ENCODE measurements at places on chromosomes 7 and 10.

- peak; percentile 4 for DNase-seq
Observed at GRCh38 chr7:99128076-99128950, 15.6 kb downstream of the SMURF1 start.

- peak; percentile 81 for DNase-seq
Observed at GRCh38 chr10:59181668-59182067, 5.2 kb downstream of the PHYHIPL start.

DNA sequence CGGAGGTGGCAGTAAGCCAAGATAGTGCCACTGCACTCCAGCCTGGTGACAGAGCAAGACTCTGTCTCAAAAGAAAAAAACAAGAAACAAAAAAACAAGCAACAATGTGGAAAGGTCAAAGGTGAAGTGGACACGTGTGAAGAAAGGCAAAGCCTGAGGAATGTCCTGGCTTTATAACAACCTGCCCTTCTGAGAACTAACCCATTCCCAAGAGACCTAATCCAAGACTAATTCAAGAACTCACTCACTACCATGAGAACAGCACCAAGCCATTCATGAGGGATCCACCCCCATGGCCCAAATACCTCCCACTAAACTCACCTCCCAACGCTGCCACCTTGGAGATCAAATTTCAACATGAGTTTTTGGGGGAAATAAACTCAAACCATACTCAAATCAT, 47.5 kb upstream of the KIF5B start:
- DNase-seq = no peak

DNA sequence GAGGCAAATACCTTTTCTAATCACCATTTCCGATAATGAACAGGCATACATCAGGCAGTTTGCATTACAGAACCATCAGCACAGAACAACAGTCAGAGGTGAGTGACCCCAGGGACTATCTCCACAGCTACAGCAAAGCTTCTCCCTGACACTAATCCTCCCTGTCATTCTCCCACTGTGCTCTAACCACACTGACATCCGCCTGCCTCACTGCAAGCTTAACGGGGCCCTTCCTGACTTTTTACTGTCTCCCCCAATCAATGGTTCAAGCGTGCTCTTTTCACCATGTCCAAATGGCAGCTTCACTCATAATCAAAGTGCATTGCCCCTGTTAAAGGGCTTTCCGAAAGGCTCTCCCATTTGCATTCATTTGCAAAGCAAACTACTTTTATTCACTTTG, 196.3 kb downstream of the DNAJC1 start:
- DNase-seq = peak; percentile 85

- peak; percentile 88 for DNase-seq
Observed at GRCh38 chr7:97027427-97028234, 3.0 kb upstream of the DLX5 start.

DNA sequence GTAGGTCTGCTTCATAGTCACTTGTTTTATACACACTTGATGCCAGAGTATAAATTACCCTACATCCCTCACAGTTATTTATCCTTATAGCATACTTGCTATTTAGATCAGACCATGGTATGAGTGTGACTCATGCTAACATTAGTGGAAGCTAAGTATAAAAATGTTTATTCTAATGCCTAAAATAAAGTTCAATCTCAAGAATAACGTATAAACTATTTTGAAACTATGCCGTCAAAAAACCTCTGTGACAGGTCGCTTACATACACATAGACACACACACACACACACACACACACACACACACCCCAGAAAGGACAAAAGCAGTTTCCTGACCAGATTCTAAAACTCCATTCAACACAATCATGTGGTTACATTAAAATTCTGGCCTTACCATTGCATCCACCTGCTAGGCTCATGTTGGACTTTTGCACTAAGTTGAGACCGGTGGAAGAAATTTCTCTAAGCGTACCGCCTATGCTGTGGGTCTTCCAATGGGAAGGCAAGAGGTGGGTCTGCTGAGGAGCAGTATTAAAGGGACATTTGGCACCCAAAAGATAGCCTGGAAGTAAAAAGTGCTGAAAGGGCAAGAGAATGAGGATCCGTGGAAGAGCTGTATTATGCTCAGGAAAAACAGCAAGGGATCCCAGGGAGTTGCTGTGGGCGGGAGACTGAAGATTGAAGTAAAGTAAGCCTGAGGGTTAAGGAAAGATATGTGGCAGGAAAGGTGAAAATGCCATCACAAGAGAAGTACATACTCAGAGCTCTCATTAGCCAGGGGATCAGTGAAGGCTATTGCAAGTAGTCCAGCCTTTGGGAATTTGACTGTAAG, 5.0 kb downstream of the FOXP2 start:
- peak; percentile 38 for DNase-seq

DNA sequence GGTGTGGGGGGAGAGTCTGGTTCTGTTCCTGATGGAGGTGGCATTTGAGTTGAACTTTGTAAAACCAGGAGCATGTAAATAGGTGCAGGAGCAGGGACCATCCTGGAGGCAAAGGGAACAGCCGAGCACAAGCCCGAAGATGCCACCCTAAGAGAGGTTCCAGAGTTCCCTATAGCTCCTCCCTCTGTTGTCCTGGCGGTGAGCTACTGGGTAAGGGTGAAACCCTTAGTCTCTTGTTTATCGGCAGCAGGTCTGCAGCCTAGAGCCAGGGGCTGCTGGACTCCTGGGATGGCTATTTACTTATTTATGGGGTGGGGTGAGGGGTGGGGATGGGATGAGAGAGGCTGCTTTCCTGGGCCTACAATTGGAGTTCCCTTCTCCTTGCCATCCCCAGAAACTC, 6.5 kb upstream of the LBX1 start:
- no peak for DNase-seq

DNA sequence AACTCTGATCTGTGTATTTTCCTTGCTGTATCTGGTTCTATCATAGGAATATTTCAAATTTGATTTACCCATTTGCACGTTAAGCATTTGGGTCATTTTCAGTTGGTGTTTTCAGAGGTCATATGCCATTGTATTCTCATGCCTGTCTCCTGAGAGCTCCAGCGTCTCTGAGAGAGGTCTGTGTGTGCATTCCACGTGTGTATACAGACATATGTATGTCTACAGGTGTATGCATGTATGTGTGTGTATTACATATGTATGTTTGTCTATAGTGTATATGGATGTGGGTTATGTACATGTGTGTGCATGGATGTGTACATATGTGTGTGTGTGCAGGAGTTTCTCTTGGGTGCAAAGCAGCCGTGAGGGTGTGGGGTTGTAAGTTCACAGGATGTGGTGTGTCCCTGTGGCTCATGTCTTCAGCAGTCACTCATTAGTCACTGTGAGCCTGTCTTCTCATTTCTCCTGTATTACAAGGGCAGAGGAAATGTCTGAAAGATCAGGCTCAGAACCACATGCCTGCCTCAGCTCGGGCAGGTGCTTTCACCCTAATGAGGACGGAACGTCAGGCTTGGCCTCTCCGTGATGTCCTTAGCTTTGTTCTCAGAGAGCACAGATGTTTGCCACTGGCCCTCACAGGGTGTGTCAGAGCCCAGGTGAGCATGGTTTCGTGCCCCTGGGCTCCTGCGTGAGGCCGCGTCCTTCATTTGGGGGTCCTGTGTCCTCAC, 101.6 kb downstream of the NKX6-2 start:
- no peak for DNase-seq

- no peak for DNase-seq
Observed at GRCh38 chr10:44913350-44914081, 2.4 kb downstream of the TMEM72 start.

DNA sequence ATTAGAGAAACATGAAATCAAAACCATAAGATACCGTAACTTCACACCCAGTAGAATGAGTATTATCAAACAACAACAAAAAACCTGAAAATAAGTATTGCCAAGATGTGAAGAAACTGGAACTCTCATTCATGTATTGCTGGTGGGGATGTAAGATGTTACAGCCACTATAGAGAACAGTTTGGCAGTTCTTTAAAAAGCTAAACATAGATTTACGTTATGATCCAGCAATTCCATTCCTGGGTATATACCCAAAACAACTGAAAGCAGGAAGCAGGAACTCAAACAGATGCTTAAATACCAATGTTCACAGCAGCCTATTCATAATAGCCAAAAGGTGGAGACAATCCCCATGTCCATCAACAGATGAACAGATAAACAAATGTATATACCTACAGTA, 72.5 kb downstream of the NT5C2 start:
- DNase-seq = no peak

- DNase-seq = no peak
Observed at GRCh38 chr7:65001291-65001814, 5.1 kb downstream of the ERV3-1 start.

DNA sequence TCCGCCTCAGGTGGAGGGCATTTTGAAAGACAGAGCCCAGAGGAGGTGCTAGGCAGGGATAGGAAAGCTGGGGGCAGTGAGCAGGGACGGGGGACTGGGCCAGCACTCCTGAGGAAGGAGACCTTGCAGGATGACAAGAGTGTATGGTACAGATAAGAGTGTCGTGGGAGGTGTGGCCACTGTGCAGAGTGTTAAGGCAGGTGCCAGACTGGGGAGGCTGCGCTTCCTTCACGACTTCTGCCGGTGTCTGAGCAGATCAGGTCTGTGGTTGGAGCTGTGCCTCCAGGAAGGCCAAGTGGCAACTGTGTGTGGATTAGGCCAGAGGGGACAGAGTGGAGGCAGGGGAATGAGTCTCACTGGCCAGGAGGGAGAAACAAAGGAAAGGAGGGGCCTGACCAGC, 161.7 kb downstream of the HIBADH start:
- DNase-seq = no peak

DNA sequence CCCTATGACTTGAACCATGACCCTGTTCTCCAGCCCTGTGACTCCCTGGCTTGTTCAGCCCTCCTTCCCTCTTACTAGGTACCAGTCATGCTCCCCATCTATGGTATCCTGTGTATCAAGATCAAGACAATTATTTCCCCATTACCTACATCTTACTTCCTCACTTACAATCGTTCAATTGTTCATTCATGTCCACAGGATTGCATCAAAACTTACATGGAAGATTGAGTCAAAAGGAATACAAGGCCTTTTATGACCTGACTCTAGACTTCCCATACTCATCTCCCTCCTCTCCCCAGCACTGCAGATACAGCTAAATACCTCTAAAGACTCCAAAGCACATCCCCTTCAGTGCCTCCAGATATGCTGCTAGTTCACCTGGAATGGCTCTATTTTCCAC, 109.2 kb downstream of the CTTNBP2 start:
- no peak for DNase-seq

GRCh38 chr10:13329565-13329964, 18.5 kb downstream of the SEPHS1 start:
- no peak for DNase-seq

DNA sequence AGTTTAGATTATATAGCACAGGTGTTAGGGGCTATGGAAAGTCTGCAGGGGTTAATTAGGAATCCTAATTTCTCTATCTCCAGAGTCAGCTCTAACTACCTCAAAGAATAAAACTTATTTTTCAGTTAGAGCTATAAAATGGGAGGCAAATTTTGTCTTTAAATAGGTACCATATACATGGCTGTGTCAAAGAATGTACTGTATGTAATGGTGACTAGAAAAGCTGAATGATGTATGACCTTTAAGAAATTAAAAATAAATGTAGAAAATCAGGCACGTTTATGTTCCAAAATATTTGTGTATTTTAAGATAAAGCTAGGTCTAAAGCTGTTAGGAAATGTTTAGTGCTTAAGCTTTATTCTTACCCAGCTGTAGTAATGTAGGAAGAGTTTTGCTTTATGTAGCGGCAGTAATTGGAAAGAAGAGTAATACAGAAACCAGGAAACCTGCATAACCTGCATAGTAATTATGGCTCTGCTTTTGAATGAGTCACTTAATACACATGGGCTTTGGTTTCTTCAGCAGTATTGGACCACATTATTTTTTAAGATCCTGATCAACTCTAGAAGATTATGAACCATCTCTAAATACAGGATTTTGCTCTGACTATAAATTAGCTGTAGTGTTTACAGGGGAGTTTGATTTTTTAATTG, 85.0 kb downstream of the KMT2E start:
- no peak for DNase-seq

DNA sequence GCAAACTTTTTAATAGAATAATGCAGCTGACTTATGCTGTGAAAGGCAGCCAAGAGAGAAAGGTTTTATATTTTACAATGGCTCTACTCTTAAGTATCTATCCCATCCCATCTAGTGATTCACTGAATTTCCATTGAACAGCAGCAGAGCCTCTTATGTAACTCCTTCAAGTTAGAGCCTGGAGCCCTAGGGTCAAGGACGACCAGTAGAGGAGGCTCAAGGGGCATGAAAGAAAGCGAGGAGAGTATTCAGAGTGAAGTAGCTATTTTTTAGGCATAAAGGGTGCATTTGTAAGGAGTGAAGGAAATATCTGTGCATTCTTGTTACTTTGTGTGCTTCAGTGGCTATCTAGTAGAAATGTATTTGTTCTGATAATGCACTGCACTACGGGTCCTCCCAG, 180.2 kb upstream of the TPK1 start:
- peak; percentile 18 for DNase-seq

GRCh38 chr10:44281089-44281613, 103.7 kb downstream of the CXCL12 start:
- DNase-seq = no peak

- DNase-seq = no peak
Observed at GRCh38 chr10:16297069-16297468, 139.7 kb upstream of the PTER start.

DNA sequence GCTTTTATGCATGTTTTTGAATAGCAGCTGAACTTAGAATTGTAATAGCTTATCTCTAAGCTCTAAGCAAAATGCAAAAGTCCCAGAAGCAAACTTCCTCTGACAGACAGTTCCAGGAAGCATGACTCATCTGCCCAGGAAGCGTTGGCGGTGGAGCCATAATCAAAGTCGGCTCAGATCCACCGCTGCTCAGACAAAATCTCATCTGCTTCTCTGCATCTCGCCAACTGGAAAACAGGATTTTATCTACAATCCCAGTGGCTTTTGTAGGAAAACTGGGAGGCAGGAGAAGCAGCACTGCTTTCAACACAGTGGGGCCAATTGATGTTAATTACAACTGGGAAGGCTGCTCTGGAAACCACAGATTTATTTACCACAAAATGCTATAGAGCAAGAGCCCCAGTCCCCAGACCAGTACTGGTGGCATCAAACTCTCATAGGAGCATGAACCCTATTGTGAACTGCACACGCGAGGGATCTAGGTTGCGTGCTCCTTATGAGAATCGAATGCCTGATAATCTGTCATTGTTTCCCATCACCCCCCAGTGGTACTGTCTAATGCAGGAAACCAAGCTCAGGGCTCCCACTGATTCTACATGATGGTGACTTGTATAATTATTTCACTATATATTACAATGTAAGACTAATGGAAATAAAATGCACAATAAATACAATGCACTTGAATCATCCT, 99.9 kb downstream of the CUBN start:
- DNase-seq = peak; percentile 2

All from NCI-H82 (cell line).